GDM1 (cell line): ENCODE measurements at places on chromosomes 1 and 21.

DNA sequence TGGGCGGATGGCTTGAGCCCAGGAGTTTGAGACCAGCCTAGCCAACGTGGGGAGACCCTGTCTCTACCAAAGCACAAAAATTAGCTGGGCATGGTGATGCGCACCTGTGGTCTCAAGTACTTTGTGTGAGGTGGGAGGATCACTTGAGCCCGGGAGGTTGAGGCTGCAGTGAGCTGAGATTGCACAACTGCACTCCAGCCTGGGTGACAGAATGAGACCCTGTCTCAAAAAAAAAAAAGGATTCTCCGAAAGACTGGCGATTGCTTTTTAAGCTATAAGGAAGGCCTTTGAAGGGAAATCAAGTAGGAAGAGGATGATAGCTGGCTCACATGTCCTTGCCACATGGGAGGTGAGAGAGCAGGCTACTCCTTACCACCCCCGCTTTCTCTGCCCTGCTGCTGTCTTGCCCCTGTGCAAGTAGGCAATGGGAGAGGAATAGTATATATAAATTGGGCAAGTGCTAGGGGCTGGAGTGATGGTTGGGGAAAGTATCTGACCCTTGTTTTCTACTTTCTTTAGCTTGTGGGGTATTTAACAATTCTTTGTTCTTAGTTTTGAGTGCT, 3.8 kb upstream of the LAMTOR5 start:
- no peak for DNase-seq

- no peak for DNase-seq
Observed at GRCh38 chr21:44697811-44698734, 1.1 kb downstream of the KRTAP10-12 start.

GRCh38 chr1:50978852-50979781, 9.1 kb downstream of the CDKN2C start:
- no peak for DNase-seq

DNA sequence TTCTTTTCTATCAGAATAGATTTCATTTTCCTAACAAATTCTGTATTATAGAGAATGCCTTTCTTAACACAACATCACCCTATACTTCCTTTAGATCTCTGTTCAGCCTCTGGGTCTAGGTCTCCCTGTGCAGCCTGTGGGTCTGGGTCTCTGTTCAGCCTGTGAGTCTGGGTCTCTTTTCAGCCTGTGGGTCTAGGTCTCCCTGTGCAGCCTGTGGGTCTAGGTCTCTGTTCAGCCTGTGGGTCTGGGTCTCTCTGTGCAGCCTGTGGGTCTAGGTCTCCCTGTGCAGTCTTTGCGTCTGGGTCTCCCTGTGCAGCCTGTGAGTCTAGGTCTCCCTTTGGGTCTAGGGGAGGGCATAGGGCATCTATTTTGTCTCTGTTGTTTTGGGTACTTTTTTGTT, 59.6 kb upstream of the DIP2A start:
- DNase-seq: no peak

GRCh38 chr21:19993268-19993667, 1004.9 kb upstream of the NCAM2 start:
- no peak for DNase-seq

DNA sequence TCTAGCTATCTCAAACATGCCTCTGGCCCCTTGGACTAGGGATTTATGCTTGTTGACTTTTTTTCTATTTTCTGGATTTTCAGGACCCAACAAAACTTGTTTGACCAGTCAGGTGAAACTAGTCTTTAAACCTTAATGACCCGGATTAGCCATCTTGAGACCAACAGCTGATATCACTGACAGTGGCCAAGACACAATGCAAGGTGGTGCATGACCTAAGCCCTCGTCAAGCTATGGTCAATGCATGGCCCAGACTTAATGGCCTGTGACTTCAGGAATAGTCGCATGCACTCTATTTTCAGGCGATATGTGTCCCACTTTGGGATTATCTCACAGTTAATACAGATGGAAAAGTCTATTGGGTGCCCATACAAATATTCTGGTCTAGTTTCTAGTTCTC, 190.4 kb downstream of the ZBTB18 start:
- no peak for DNase-seq

DNA sequence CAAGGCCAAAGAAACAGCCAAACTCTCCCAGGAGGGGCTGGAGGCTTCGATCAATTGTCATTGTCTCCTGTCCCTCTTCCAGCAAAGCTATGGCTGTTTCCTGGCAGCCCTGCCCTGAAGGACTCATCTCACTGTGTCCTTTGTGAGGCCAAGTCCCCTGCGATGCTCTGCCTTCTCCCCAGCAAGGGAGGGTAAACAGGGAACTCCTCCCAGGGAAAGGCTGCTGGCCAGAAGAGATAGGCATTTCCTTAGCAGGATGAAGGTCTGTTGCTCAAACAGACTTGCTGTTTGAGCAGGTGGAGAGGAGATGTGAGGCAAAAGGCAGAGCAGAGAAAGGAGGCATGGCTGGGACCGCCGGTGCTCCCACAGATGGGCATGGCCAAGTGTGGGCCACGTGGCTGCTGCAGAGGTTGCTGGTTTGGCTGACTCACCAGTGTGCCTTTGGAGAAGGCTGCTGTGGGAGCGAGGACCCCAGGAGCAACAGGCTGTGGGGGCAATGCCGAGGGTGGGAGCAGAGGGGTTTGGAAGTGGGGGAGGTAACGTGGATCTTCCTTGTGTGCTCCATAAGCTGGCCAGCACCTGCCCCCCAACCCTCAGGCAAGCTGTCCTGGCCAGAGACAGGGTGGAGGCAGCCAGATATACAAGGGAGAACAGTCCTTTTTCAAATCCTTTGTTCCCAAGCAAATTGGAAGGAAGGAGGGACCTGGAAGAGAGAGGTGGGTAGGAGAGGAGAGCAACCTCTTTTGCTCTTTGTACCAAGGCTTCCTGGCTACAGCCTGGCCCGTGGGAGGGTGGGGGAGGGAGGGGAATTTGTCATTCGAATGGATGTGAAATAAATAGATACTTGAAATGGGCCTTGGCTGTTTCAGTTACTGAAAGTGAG, 449.8 kb downstream of the SIPA1L2 start:
- no peak for DNase-seq

DNA sequence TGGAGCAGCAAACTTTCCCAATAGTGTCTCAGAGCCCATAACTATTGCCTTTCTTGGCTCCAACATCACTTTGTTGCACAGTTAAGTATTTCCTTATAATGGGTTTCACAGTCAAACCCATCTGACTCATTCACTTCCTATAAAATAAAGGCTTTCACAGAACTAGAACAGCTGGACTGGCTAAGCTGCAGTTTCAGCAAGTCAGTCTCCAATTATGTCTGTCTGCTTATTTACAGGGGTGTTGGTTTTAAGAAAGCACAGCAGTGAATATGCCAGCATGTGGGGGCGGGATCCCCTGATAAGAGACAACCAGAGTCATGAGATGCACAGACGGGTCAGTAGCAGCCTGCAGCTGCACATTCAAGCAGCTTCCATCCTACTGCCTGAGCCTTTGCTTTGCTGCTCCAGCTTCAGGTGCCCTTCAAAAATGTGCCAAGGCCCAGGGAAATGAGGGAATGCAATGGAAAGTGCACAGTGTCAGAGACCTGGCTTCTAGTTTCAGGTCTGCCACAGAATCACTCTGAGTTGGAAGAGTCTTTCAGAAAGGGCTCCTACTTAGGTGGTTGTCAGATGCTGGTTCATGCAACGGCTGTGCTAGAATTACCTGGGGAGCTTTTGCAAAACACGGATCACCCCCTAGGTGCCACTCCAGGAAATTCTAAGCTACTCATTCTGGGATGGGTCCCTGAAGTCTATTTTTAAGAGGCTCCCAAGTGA, 24.8 kb downstream of the RNF19B start:
- DNase-seq: no peak

DNA sequence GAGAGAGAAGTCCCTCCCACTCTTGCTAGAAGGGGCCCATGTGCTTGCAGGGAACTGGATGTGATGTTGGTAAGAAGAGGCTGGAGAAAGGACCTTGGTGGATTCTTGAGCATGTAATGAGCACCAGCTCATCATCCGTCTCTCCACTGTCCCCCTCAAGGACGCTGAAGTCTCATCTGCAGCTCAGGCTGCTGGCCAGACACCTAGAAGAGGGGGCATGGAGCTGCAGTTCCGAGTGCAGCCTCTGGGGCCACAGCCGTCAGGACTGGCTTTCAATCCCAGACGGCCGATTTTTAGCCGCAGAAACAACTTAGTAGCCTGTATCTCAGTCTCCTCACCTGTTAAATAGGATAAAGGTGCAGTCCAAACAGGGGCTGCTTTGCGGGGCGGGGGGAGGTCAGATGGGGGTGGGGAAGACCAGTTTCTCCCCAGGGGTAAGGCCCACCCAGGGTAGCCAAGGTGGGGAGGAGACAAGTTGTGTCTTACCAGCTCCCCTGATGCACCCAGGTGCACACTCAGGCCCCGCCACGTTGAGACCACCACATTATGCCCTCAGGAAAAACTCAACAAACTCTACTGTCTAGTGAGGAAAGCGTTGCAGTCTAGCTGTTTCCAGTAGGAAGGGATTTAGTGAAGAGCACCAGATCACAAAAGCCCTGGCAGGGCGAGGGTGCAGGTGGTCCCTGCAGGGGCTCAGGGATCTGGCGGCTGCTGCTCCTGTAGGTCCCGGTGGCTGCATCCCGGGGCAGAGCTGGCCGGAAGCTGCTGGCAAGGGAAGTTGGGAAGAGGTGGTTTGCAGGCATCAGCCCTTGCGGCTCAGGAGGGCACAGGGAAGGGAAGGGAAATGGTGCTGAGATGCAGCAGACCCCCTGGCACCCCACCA, 29.5 kb downstream of the LDLRAP1 start:
- DNase-seq: no peak

DNA sequence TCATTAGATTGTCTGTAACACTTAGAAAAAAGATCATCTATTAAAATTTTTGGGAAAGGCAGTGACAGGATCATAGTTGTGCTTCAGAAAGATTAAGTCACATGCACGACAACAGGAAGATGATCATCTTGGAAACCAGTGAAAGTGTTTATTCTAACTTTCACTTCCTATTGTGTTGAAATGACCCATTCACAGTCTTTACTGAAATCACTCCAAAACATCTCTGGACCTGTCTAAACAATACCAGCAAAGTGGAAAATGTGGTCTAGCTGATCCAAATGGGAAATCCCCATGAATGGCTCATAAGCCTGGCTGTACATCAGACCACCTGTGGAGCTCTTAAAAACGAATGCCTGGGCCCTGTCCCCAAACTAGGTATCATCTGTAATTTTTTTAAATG, 111.1 kb upstream of the ETV3 start:
- no peak for DNase-seq

- DNase-seq: no peak
Observed at GRCh38 chr1:52914463-52914862, 7.1 kb downstream of the ECHDC2 start.
